Stimulated activated naive B cell treated with anti-CD40 and anti-IgM and Interleukin-4, amounts not matched to agents 10 μg/mL and 1 μg/mL and 100 μg/mL, for 72 hours (primary cell): ENCODE measurements at places on chromosomes 2 and 18.

- no peak for DNase-seq
Measured at GRCh38 chr2:222039821-222040220, 259.0 kb downstream of the PAX3 start.

GRCh38 chr2:241003830-241004564, 5.6 kb downstream of the SNED1 start:
- no peak for DNase-seq

DNA sequence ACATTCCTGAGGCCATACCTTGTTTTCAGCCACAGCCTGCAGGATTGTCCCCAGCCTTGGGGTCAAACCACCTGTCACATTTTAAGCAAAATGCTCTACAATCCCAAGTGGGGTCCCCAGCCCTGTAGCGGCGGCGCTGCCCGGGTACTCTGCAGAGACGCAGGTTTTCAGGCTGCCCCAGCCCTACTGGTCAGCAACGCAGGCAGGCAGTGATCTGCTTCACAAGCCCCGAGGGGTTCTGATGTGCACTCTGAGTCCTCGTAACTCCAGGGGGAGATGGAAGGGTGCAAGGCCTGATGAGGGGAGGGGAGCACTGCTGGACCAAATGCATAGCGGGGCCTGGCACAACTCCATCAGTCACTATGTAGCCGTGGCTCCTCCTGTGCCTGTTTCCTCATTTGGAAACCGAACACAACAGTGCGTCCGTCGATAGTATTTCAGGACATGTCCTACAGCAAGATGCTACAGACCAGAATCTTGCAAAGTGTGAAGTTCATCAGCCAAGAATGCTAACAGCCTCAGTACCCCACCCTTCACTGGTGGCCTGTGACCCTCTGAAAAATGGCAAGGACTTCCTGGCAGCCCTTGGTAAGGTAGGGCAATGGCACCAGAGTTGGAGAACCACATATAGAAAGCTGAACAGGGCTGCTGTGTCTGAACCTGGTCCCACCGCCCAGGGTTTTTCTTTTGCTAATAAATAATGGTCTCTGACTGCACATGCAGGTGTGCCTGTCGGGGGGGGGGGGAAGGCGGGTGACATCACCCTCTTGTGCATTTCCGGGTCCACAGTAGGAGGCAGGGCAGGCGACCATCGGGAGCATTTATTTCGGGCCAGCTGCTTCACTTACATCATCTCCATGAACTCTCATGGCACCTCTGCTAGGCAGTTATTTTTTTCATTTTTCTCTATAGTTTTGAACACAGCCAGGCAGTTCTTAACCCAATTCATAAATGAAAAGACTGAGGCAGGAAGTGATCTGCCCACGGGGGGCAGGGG, 50.6 kb upstream of the TFCP2L1 start:
- no peak for DNase-seq

GRCh38 chr2:154140249-154141025, 268.7 kb downstream of the GALNT13 start:
- DNase-seq = no peak

GRCh38 chr18:22032392-22032961, 136.9 kb upstream of the GATA6 start:
- DNase-seq = no peak

DNA sequence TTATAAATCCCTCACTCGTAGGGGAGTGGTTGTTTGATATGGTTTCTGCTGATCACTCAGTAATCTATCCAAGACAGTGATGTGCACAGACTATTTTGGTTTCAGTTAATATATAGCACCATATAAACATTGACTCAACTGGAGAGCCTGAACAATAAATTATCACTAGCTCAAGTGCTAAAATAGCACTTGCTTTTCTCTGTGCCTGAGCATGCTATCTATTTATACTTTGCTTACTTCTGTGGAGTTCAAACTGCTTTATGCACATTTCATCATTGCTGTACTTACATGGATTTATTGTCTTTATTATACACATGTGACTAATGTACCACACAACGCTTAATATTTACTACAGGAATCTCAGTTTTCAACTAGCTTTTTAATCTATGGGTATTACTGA, 133.6 kb downstream of the BCL2 start:
- no peak for DNase-seq

GRCh38 chr2:55010915-55011314, 39.3 kb downstream of the RTN4 start:
- DNase-seq = no peak

DNA sequence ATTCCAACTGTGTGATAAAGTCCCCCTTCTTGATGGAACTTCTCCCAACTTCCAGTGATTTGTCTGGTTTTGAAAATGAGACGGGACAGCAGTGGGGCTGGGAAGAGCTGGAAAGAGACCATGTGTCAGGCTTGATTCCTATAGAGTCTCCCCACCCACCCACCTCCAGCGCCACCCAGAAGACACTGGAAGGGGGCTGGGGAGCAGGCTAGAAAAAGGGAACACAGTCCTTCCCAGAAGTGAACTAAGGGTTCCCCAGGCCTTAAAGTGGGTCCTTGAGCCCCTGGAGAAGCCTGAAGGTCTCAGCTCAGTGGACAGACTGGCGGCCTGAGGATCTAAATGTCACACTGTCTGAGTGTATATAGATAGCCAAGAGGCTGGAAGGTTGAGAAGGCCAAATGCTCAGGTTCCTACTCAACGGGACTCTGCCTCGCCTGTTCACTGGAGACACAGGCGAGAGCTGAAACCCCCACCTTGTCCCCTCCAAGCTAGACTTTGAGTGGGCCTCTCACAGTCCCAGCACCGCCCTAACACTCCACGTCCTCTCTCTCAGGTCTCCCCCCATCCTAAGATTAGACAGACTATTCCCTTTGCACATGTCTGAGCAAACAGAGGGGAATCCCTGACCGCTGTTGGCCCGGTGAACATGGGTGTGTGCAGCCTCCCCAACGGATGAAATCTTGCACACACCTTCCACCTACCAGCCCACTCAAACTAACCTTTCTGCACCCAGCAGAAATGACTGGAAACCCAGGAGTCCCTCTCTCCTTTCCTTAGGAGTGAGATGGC, 1.6 kb downstream of the PKDCC start:
- DNase-seq = no peak

DNA sequence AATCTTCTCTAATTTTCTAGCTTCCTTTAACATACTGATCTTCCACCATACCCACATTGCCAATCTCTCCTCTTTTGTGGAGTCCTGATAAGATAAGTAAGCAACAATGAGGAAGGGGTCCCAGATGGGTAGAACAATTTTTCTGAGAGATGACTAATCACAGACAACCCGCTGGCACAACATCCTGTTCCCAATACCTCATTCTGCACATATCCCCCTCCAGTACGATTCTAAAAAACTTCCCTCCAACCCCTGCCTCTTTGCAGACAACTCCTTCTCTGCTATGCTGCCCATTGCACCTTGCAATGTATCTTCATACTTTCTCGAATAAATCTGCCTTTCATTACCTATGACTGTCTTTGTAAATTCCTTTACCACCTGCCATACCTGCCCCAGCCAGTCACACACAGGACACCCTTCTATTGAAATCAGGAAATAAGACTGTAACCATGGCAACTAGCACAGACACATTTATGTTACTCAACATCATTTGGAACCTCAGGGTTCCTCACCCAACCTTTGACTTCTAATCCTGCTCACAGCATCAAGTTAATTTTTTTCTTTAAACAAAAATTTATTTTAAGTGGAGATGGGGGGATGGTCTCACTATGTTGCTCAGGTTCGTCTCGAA, 7.4 kb upstream of the EXOC6B start:
- DNase-seq = no peak

DNA sequence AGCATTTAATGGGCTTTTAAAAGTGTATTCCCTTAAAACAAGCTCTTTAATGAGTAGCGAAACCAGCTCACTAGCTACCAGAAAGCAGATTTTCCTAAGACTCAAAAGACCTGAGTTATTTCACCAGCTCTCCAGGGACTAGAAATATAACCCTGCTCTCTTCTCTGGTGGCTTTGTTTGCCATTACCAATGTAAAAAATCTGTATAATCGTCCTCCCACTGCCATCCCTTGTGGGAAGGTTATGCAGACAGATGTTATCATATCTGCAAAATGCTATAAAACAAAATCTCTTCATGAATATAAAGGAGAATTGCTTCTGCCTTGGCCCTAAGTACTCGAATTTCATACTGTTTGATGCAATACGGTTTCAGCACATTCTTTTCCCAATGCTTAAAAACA, 335.2 kb downstream of the NUP35 start:
- DNase-seq = no peak

DNA sequence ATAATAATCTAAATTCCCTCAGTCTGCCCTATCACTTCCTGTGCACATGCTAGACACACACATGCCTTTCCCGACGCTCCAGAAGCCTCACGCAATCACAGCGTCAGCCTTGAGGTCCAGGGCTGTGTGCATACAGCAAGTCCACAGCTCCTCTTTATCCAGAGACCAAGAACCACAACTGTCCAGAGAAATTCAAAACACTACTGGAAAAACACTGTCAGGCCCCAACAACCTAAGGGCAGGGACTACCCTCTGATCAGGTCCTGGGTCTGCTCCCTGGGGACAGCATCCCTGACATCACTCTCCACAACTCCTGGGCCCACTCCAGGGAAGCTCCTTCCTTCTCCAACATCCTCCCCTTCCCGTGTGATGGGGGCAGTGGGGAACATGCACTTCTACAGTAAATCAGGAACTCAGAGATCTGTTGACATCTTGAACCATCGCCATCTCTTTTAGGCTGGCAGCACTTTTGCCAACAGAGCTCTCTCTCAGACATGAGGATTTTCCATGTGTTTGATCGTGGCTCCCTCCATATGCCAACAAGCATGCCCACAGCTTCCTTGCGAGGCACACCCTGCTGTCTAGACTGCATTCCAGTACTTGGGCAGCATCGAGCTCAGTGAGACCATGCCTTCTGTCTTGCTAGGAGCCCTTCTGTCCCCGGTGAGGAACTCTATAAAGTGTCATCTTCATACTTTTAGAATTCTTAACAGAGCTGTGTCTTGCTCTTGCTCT, 15.4 kb downstream of the TEX51 start:
- no peak for DNase-seq

GRCh38 chr18:13471198-13471845, 252.8 kb downstream of the LDLRAD4 start:
- DNase-seq = no peak

DNA sequence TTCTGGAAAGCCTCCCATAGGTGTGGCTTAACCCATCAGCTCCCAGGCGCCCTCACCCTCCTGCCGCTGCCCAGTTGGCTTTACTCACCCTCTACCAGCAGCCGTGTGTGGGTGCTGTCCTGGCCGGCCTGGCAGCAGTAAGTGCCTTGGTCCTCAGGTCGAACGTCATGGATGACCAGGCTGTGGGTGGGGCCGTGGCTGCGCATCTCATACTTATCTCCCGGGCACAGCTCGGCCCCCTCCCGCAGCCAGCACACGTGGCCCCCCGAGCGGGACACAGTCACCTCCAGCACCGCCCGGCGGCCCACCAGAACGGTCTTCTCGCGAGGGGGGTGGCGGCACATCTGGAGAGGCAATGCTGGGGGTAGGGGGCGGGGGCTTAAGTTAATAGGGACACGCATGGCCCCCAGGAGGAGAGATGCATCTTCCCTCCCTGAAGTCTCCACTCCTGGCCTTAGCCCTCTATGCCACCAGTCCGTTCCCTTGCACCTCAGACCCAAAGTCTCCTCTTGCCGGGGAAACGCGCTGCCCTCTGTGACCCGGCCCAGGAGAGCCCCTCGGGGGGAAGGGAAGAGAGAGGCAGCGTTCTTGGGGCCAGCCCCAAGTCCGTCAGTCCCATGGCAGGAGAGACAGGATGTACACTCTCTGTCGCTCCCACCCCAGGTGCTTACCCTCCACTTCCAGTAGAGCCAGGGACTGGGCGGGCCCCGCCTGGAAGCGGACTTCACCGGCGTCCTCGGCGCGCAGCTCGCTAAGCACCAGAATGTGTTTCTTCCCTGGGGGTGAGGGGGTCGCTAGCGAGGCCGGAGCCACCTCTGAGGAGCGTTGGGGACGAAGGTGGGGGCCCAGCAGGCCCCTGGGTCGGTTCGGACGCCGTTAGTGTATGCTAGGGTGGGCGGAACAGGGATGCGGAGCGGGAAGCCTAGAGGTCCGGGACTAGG, 7.9 kb downstream of the TMEM198 start:
- DNase-seq = no peak

DNA sequence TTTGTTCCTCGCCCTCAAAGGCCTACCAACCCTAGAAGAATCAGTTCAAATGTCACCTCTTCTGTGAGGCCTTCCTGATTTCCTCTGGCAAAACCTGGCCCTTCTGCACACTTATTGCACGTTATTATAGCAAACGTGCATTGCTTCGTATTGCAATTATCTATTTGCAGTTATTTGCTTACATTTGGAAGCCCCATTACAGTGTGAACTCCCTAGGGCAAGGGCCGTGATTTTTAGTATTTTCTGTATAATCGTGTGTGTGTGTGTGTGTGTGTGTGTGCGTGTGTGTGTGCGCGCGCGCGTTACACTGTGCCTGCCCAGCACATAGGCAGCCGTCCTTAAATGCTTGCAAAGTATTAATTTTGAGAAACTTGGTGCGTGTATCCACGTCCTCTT, 460 bp upstream of the SEMA4F start:
- DNase-seq = no peak

DNA sequence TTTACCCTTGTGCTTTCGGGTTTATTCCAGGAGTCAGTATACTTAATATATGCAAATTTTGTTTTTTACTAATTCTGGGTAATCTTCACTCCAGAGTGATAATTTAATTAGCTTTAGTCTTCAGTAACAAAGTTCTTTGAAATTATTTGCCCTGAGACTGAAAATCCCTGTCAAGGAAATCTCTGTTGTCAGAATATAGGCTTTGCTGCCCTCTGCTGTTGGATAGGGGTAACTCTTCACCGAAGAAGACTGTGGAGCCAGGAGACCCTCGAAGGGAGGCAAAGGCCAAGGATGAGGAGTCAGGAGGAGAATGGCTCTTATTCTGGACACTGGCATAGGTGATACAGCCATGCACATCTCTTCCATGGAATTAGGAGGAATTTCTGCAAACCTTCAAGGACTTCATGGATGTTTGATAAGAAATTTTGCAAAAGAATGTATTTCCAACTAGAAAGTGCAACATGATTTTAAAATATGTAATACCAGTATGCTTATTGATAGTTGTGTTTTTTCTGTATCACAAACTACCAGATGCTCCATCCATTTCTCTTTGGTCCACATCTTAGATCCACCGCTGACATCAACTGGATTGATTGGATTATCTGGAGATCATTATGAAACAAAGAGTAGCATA, 182.3 kb downstream of the RDH14 start:
- peak; percentile 6 for DNase-seq

DNA sequence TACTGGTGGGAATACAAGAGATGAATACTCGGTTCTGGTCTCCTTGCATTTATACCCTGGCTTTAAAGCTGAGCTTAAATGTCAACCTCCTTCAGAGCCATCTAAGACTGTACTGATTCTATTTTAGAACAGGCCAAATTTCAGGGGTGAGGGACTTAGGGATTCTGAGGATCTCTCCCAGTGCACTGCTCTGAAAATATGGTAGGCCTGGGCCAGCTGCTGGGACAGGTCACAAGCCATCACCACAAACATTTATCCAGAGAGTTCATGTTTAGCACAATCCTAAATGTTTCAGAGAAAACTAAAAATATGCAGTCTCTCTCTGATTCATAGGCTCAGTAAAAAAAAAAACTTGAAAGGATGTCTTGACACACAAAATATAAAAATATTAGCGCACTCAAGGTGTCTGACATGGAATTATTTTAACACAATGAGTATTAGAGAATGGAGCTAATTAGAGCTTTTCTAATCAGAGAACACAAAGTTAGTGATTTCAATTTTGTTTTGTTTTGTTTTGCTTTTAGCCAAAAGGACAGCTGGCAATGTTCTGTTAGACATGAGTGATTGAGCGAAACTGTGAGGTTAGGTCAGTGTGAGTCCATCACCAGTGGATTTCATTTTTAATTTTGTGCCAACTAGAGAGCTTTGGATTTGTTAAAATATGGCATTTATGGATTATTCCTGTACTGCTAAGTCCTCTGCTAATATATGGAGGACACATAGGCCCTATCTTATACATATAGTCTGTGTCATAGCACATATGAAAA, 38.8 kb downstream of the MFSD6 start:
- no peak for DNase-seq
